ENCODE measurements at places on chromosomes 4 and X.

DNA sequence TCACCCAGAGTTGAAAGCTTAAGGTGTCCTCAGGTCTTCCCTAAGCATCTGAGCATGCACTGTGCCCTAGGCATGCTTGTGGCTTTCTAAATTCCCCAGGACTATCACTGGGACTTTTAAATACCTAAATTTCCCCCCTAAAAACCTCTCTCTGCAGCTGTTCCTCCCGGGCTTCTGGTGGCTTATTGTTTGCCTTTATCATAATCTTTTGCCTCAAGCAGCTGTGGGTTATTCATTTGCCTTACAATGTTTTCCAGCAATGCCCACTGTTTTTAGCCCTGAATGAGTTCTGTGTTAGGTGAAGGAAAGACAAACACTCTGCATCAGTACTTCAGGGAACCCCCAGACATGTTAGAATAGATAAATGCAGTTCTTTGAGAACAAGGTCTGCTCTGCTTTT is 455.0 kb downstream of the ZIC3 start:
- no peak for DNase-seq

DNA sequence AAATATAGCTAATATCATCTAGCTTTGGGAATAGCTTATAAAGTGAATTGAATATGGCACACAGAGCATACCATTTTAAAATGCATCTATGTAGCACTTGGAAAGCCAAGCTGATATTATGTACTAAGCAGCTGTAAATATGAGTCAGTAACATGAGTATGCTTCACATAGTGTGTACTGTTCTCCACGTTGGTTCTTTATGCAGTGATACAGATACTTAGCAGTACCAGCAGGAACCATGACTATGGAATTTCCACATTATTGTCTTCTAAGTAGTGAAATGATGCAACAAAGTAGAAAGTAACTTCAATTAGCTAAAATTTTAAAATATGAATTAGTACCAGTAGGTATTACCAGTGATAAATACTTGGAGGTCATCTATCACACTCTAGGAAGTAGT is 320.1 kb downstream of the BMPR1B start:
- DNase-seq, result no peak

DNA sequence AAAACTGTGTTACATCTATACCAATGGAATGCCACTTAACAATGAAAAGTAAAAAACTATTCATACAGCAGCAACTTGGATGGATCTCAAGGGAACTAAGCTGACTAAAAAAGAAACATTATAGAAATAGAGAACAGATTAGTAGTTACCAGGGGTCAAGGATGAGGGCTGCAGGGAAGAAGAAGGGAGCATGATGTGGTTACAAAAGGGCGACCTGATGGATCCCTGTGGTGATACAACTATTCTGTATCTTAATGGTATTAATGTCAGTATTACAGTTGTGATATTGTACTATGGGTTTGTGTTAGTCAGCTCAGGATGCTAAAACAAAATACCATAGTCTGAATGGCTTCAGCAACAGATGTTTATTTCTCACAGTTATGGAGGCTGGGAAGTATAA is 190.7 kb downstream of the ZNF674 start:
- DNase-seq, result no peak

DNA sequence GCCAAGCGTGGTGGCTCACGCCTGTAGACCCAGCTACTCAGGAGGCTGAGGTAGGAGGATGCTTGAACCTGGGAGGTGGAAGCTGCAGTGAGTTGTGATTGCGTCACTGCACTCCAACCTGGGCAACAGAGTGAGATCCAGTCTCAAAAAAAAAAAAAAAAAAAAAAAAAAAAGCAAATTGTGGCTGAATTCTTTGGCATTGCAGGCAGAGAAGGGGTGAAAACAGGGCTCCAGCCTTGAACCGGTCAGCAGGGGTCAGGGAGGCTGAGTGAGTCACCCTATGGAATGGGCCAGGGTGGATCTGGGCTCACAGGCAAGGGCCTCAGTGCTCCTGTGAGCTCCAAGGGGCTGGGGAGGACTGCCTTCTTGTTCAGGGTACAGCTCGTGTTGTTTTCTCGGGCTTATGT is 13.2 kb upstream of the FAM3A start:
- DNase-seq, result no peak

- DNase-seq, result no peak
Observed at GRCh38 chrX:9127986-9128385, 94.1 kb upstream of the FAM9B start.

DNA sequence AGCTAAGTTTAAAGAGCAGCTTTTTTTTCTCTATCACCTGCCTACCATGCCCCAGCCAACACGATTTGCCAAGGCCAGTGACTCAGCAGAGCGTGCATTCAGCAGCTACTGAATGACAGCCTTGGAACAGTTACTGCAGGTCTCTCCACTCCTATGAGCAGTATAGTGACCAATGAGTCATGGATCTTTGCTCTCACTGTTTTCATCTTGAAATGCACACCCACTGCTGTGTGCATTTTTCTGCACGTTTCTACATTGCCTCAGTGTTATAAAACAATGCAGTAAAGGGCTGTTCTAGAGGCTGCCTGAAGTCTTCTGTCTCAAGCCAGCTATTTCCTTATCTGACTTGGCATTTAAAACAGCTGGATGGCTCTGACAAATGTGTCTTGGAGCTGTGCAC is 66.0 kb upstream of the C4orf54 start:
- no peak for DNase-seq

DNA sequence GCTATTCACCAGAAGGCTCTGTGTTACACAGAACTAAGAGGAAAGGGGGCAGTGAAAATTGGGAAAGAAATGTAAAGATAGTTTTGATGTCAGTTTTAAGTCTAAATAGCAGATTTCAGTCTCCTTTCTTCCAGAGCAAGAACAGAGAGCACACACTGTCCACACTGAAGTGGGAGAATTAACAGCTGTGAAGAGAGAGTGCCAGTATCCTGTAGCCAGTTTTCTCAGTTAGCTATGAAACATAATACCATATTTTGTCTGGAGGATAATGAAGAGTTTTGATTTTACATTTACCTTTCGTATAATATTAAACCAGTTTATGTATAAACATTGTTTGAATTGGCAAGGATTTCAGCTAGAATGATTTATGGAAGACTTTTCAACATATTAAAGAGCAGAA is 35.1 kb downstream of the FBXO8 start:
- no peak for DNase-seq

GRCh38 chrX:100636321-100636991 is at the start of gene TSPAN6:
Gene TSPAN6 (minus strand): TSS chrX:100636806. CDS start chrX:100636694, 112 bp downstream.
- peak; percentile 78 for DNase-seq

GRCh38 chr4:160848489-160848888 is 1315.3 kb downstream of the FSTL5 start:
- DNase-seq, result no peak

DNA sequence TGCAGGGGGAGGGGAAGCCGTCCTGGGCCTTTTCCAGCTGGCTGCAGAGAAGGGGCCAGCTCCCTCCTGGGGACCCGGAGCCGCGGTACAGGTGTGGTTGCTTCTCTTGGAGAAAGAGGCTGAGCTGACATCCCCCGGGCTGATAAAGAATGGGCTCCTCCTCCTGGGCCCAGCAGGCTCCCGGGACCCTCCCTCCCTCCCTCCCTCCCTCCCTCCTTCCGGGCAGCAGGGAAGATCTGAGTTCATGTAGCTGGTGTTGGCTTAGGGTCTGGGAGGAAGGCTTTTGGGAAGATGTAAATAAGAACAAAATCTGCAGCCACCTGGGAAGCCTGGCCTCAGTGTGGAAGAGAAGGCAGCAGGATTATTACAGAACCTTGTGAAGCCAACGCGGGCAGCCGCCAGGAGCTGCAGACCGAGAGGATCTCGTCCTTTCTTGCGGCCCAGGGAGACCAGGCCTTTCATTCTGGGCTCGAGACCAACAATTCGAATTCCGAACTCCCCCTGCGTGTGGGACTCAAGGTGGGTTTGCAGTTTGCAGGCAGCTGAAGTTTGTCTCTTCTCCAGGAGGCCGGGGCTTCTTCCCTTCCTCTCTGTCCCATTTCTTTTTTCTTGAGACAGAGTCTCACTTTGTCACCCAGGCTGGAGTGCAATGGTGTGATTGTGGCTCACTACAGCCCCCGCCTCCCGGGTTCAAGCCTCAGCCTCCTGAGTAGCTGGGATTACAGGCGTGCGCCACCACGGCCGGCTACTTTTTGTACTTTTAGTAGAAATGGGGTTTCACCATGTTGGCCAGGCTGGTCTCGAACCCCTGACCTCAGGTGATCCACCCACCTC is at the start of gene PLCXD1:
TSS of gene PLCXD1 (plus strand) at position 216 of the 834 bp plus-strand sequence. CDS start 2,807 bp downstream, outside the sequence.
- DNase-seq, result peak; percentile 73

GRCh38 chrX:55213381-55213780 is 6.8 kb upstream of the PAGE5 start:
- DNase-seq, result no peak

GRCh38 chr4:151575646-151576045 is 166.7 kb downstream of the FHIP1A start:
- no peak for DNase-seq

- no peak for DNase-seq
Observed at GRCh38 chr4:187666034-187666433, 329.5 kb upstream of the ZFP42 start.

DNA sequence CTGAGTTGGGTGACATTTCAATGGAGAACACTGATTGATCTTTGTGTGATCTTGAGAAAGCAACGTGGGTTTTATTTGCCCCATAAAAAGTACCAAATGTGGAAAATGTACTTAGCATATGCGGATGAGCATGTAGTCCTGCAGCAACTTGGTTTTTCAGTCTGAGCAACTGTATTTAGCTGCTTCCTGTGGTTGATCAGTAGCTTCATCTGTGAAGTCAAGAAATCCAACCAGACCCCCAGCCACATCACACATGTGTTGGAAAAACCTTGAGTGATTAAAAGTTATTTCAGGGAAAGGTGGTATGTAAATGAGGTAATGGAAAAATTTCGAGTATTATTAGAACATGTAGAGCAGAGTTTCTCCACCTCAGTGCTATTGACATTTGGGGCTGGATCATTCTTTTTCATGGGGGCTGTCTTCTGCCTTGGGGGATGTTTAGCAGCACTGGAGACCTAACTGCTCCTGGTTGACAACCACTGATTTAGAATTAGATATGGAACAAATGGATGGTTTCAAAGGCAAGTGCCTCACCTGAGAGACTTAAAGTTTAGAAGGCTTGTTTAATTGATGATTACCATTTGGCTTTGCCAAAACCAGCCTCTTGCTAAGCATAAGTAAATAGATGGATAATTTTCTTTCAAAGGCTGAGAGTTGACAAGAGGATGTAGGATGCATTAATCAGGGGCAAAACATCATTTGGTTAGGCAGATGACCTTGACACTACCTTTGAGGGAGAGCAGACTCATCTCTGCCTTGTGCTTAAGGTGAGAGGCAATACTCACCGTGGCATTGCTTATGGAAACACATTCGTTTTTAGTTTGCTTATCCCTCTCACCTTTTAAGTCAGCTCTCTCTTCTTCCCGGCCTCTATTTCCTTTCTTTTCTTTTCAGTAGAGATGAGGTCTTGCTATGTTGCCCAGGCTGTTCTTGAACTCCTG is 193.0 kb upstream of the RPS6KA3 start:
- no peak for DNase-seq

DNA sequence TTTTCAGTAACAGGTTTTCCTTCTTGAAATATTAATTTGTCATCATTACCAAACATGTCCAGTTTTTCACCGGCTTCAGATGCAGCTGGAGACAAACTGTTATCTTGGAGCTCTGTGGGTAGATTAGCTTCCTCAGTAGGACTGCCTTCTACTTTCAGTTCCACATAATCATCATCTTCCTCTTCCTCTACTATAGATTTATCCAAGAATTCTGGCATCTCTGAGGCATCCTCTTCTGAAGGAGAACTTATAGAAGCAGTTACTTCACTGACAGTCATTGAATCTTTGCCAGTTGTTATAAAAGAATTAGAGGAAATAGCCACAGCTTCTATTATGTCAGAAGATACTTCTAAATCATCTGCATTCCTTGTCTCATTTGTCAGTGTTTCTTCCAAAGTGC is 162.9 kb downstream of the LRBA start:
- no peak for DNase-seq

GRCh38 chr4:2790583-2791517 is 2.0 kb upstream of the SH3BP2 start:
- no peak for DNase-seq

DNA sequence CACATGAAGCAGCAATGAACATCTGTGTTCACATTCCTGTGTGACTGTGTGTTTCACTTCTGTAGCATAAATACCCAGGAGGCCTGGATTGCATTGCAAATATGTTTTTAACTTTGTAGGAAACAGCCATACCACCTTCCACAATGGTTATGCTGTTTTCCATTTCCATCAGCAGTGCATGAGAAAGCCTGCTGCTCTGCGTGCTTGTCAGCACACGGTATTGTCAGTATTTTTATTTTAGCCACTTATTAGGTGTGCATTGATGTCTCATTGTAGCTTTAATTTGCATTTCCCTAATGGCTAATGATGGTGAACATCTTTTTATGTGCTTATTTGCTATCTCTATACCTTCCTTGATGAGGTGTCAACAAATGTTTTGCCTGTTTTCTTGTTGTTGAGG is 355.9 kb downstream of the TRIML1 start:
- DNase-seq, result no peak

DNA sequence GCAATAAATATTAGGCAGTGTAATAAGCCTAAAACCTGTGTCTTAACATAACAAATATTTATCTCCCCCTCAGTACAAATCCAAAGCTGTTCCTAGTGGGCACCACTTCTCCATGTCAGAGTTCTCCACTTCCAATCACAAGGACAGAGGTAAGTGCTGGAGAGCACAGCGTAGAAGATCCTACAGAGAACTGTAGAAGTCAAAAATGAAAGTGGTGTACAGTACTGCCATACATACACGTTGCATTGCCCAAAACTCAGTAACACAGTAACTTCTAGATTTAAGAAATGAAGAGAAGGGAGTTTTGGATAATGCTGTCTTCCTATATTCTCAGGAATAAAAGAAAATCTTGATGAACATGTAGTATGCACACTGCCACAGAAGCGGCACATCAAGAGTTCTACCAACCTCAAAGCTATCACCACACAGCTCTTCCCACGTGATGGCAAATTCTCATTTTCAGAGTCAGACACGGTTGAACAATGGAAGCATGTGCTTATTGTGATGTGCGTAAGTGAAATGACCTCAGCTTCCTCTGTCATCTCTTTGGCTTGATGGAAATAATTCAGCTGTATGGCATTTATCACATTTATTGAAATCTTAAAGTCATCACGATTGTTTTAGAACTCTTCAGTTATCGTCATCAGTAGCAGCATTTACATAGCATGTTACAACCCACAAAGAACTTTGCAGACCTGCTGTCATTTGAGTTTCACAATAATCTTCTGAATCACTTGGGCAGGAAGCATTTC is 27.1 kb upstream of the SPANXN4 start:
- DNase-seq, result no peak

- DNase-seq, result no peak
Observed at GRCh38 chr4:1973661-1974060, 35.1 kb downstream of the NELFA start.

- DNase-seq, result no peak
Observed at GRCh38 chr4:148633720-148634119, 191.5 kb upstream of the NR3C2 start.

- DNase-seq, result no peak
Observed at GRCh38 chr4:56040842-56041241, 92.1 kb downstream of the CEP135 start.

GRCh38 chrX:3445806-3446490 is 99.5 kb upstream of the MXRA5 start:
- DNase-seq, result no peak

- no peak for DNase-seq
Observed at GRCh38 chr4:145098675-145099037, 545 bp downstream of the ABCE1 start.

GRCh38 chr4:186760576-186760975 is 36.9 kb upstream of the FAT1 start:
- DNase-seq, result no peak

GRCh38 chrX:148512453-148512852 is 12.0 kb downstream of the AFF2 start:
- DNase-seq, result no peak
